CD4-positive, alpha-beta T cell treated with Interleukin-12 subunit alpha and Interleukin-12 subunit beta, for 1 hour (primary cell): ENCODE measurements at places on chromosomes 5 and 9.

- DNase-seq: no peak
These were observed 46.8 kb downstream of the NSUN2 start for GRCh38 chr5:6585939-6586646.

DNA sequence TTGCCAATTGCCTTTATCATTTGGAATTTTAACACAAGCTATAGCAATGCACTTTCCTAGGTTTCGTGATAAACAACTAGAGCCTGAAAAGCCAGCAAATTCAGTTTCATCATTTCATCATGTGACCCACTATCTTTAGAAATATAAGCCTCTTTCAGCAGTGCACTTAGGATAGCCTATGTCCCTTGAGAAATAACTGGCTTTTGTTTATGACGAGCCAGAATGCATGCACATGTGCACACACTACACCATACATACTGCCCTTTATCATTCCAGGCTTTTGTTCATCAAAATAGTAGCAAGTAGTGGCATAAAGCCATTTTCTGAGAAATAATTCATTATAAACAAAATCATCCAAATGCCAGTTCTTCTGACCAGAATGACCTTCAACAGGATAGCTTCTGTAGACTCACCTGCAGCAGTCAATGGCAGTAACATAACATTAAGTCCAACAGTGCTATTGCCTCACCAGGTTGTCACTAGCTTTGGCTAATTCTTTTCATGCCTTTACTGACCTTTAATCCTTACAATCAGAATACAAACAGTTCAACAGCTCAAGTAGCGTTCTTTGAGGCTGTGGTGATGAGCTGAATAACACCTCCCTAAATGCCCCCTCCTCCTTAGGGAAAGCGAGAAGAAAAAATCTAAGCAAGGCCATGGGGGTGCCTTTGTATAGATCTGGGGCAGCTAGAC lies 132.3 kb upstream of the SMARCA2 start:
- DNase-seq: no peak

DNA sequence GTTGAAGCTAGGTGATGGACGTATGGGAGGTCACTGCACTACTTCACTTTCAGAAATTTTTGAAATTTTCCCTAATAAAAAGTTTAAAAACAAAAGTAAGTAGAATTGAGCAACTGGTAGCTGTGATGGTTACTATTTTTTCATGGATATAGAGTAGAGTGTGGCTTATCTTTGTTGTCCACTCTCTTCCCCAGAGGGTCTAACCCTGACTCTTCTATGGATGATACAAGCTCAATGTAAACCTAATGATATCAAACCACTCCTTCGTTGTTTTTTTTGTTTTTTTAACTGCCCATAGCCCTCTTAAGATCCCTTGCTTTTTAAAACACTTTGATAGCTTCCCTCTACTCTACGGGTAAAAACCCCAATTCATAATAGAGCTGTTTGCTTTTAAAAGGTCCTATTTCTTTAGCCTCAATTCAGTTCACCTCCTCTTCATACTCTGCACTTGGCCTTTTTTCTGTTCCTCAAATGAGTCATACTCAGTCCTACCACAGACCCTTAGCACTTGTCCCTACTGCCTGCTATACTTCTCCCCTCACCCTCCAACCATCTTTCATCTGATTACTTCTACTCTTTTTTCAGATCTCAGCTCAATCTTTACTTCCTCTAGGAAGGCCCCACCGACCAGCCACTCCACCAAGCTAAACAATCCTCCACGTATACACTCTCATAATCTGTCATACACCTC lies 2.6 kb downstream of the HDAC3 start:
- DNase-seq: no peak

DNA sequence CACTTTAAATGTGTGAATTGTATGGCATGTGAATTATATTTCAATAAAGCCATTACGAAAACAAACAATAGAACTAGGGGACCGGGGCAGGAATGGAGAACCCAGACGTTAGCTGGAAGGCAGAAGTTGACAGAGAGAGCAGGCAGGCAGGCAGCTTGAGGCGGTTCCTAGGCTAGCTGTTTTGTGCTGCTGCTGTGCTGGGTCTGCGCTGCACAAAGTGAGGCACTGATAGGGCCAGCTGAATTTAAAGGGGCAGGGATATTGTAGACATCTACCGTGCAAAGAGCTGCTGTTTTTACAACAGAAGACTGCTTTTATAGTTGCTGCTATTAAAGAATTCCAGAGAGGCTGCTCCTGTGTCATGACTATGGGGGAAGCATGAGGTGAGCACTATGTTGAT lies 21.6 kb upstream of the MIER3 start:
- DNase-seq: no peak

GRCh38 chr5:173327084-173327947 lies 898 bp downstream of the STC2 start:
- DNase-seq: no peak

DNA sequence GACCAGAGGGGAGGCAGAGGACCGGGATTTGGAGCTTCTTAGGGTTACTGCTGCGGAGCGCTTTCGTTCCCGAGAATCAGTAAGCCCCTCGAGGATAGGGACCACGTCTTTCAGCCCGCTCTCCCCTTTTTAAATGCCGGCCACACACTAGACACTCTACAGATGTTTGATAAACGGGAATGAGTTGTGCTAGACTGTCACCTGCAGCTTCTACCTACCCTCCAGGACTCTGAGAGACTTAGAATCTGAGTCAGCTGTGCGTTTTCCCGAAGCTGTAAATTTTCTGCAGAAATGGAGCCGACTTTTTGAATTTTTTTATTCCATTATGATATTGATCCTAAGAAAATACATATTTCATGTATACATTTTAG lies 670 bp downstream of the CCDC171 start:
- DNase-seq: no peak

DNA sequence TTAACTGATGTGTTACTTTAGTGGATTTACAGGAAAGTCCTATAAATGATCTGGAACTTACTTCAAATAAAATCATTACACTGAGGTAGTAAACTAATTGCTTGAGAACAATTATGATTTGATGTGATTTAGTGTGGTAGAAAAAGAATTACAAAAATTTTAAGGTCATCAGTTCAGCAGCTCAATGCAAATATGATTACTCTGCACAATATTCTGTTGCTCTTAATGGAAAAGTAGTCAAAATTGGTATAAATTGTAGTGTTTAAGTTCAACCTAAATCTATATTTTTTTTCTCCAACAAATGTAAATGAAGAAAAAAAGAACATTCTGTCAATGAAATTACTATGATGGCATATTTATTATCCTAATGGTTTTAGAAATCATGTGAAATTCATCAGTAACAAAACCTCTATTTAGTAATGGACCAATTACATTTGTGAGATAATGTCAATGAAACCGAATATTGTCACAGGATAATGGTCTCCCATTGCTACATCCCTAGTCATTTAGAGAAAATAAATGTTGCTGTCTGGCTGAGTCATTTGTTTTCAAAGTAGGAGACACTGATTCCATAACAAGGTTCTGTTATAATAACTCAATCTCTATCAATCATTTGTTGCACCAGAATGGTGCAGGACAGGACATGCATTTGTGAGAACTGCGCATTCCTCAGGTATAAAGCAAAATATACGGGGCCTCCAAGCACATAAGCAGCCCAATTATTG lies 177.1 kb downstream of the NFIB start:
- no peak for DNase-seq

DNA sequence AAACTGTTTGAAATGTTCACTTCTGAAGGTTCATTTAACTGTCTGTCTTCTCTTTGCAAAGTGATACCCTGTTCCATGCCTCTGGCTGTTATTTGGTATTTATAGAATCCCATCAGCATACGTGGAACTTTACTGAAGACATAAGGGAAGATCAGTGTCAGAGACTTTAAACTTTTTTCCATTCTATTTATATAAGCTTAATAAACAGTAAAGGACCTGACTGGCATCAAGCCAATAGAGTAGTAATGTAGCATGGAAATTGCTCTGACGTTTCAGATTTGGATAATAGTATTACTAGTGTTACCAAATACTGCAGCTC lies 94.9 kb upstream of the MINAR2 start:
- DNase-seq: no peak

DNA sequence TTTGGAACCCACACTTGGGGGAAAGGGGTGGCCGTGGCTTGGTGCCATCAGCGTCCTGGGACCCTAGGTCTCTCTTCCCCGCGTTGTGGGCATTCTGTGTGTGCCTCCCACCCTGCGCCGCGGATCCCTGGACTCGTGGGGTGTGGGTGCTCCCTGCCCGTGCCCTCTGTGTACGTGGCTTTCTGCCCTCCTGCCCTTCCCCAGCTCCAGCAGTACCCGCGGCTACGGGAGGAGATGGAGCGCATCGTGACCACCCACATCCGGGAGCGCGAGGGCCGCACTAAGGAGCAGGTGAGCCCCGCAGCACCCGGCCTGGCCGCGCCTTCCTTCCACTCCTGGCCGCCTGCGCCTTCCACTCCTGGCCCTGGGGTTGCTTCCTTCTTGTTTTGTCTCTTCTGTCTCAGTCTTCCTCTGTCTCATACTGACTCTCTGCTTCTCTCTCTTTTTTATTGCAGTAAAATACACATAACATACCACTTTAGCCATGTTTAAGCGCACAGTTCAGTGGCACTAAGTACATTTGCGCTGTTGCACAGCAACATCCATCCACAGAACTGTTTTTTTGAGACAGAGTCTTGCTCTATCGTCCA lies 30.7 kb downstream of the DNM1 start:
- DNase-seq: no peak

DNA sequence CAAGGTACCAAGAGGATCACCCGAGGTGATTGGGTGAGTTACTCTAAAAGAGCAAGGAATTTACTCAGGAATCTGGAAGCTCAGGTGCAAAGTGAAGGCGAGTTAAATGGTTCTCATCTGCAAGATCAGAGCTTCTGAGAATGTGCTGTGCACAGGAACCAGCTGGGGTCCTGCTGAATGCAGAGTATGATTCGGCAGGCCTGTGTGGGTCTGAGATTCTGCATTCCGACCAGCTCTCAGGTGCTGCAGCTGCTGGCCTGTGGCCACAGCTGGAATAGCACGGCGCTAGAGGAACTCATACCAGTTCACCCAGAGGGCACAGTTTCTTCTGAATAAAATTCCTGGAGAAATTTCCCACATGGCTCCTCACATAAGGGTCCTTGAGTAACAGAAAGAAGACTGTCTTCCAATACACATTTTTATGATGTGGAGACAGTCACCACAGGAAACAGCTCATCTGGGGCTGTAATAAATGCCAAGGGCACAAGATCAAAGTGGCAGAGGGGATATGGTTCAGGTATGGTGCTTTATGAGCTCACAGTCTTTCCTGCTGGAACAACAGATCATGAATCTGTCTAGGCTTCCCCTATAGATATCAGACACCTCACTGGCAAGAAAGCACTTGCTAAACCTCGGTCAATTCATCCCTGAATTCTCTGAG lies 83.9 kb downstream of the PTPN3 start:
- DNase-seq: no peak

- DNase-seq: no peak
These were observed 66.9 kb downstream of the TMC1 start for GRCh38 chr9:72588336-72588735.

- no peak for DNase-seq
These were observed 78.6 kb upstream of the MPDZ start for GRCh38 chr9:13358128-13358527.

GRCh38 chr5:136666970-136667620 lies 301.8 kb upstream of the TRPC7 start:
- no peak for DNase-seq

DNA sequence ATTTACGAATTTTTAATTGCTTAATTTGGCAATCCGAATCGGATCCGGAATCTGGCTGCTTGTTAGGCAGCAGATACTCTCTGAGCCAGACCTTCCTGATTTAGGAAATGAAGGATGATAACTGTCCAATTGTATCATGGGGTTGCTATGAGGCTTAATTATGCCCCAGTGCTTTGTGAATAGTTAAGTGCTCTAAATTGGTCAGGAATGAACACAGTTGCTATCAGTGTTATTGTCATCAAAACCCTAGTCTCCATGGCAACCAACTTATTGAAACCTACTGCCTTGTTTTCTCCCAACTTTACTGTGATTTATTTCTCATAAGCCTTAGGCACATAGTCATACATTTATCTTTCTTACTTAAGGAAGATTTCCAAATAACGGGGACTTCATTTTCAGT lies 47.9 kb downstream of the MAMDC2 start:
- DNase-seq: no peak

DNA sequence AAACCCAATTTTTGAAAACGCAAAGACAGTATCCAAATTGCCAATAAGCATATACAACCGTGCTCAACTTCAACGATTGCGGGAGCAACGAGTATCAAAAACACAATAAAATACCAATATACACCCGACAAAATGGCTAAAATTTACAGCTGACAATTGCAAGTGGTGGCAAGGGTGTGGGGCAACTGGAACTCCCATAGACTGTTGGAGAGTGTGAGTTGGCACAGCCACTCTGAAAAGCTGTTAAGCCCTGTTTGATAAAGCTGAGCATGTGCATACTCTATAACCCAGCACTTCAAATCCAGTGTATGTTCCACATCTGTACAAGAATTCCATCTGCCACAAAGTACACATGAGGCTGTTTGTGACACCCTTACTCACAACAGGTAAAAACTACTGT lies 20.3 kb upstream of the NKD2 start:
- DNase-seq: no peak

DNA sequence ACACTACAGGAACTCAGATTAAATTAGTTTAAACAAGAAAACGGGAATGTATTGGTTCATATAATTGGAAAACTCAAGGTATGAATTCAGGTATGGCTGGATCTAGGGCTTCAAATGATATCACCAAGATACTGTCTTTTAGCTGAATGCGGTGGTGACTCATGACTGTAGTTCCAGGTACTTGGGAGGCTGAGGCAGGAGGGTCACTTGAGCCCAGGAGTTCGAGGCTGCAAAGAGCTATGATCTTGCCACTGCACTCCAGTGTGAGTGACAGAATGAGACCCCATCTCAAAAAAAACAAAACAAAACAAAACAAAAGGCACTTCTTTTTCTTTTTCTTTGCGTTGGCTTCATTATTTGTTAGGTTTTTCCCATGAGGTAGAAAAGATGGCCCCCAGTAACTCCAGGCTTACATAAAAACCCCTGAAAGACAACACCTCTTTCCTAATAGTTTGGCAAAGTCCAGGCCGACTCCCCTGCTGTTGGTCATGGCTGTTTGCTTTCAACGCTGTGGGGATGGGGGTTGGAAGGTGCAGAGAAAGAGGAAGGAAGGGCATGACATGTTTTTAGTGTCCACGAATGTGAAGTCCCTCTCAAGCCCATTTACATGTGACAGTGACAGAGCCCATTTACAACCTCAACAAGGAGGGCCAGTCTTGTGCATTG lies 39.8 kb upstream of the CRB2 start:
- DNase-seq: no peak

- DNase-seq: no peak
These were observed 135.3 kb upstream of the LMX1B start for GRCh38 chr9:126478216-126478981.

DNA sequence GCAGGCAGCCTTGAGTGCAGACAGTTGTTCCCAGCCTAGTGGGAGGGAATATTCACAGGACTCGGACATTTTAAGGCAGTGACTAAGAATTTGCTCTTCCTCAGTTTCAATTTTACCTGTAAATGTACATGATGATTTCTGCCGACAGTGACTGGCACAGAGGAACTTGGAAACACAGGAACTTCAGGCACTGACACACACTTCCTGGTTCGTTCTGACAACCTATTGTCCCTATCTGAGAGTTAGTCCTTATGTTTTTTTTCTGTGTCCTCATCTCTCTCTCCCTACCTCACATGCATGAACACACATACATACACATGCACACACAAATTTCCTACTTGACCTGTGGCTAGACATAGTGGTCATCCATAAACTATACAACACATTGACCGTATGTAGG lies 89.4 kb upstream of the CD180 start:
- no peak for DNase-seq

GRCh38 chr5:124480964-124481363 lies 265.5 kb downstream of the ZNF608 start:
- no peak for DNase-seq
